ENCODE measurements at places on chromosomes 11 and 22.

GRCh38 chr11:109061394-109061793, 360.6 kb upstream of the C11orf87 start:
- DNase-seq = no peak
- H3K4me3 ChIP-seq = no peak overlapping the region
- no peaks in the 10 kb centered on the region for H3K4me1 ChIP-seq
- no peaks in the 10 kb centered on the region for H3K27me3 ChIP-seq
- H3K36me3 ChIP-seq = no peaks in the 10 kb centered on the region
- H3K27ac ChIP-seq = no peak overlapping the region

DNA sequence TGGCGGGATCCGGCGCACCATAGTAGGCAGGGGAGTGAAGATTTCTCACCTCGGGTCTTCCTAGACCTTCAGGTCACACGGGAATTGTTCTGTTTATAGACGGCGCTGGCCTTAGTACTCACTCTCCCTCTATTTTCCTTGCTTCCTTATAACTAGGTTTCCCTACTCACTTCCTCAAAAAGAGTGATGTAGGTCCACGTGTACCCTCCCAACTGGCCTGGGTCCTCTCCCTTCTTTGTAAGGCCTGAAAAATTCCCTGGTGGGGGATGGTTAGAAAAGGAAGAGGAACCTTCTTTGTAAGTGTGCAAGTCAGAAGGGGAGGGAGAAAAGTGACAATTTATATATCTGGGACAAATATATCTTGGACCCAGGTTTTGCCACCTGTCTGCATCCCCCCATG, 2.9 kb upstream of the TMEM9B start:
- H3K36me3 ChIP-seq = no peaks in the 10 kb centered on the region
- no peaks in the 10 kb centered on the region for H3K27me3 ChIP-seq
- H3K27ac ChIP-seq = no peak overlapping the region
- DNase-seq = no peak
- H3K4me3 ChIP-seq = no peak overlapping the region

GRCh38 chr11:114088216-114088615, 28.7 kb downstream of the ZBTB16 start:
- no peak overlapping the region for H3K27ac ChIP-seq
- H3K27me3 ChIP-seq = no peaks in the 10 kb centered on the region
- H3K4me1 ChIP-seq = peaks cover 59% of the 10 kb centered on the region
- no peak for DNase-seq
- H3K36me3 ChIP-seq = peaks cover 12% of the 10 kb centered on the region
- H3K4me3 ChIP-seq = no peak overlapping the region

- H3K36me3 ChIP-seq = no peaks in the 10 kb centered on the region
- no peak overlapping the region for H3K27ac ChIP-seq
- H3K27me3 ChIP-seq = no peaks in the 10 kb centered on the region
- H3K4me3 ChIP-seq = no peak overlapping the region
- no peaks in the 10 kb centered on the region for H3K4me1 ChIP-seq
Measured at GRCh38 chr22:22235558-22235957, 9.0 kb upstream of the VPREB1 start.

DNA sequence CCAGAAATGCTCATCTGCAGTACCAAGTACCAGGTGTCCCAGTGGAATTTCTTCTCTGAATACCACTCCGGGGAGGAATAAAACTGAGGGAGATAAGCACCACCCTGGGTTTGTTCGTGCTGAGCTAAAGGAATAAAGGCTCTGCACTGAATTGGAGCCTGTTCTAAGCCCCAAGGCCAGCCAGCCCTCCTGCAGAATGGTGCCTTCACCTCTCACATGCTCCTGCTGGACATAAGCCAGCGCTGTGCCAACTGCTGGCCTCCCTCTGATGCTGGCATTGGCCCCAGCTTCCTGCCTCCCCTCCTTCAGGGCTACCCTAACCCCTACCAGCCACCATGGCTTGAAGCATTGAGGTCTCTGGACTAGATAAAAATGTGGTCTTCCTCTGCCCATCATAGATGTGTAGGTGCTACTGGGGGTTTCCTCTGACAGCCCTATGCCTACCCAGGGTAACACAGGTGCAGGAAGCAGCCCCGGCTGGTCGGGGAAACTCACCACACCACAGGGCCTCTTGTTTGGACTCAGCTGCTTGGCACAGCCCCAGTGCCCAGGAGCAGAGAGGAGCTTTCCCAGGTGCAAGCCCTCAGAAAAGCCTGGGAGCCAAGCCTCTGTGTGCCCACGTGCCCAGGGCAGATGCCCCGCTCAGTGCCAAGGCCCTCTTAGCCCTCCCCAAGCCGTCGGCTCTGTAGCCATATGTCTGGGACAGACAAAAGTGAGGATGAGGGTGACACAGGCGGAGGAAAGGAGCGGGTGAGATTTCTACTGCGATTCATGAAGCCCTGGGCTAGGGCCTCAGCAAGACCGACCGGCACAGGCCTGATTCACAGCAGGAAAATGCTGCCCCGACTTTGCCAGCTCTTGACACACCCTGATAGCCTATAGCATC, 34.1 kb upstream of the JAM3 start:
- DNase-seq = no peak
- H3K27me3 ChIP-seq = peaks cover 7% of the 10 kb centered on the region
- no peaks in the 10 kb centered on the region for H3K36me3 ChIP-seq
- peak overlapping the region; percentile 55 for H3K27ac ChIP-seq

- H3K27me3 ChIP-seq = no peaks in the 10 kb centered on the region
- H3K4me3 ChIP-seq = no peak overlapping the region
- H3K27ac ChIP-seq = no peak overlapping the region
- H3K4me1 ChIP-seq = no peaks in the 10 kb centered on the region
Measured at GRCh38 chr22:17536269-17536668, 27.0 kb upstream of the SLC25A18 start.

Measured in lung (tissue), 17 donors.